ENCODE measurements at places on chromosomes 2 and 18. TPM values are rescaled to one million over a fixed set of nuclear protein-coding genes. Genes with fewer than 3 reads are reported as not detected.
A peak's percentile ranks its signal among the peaks of the same experiment; 100 is the strongest.

DNA sequence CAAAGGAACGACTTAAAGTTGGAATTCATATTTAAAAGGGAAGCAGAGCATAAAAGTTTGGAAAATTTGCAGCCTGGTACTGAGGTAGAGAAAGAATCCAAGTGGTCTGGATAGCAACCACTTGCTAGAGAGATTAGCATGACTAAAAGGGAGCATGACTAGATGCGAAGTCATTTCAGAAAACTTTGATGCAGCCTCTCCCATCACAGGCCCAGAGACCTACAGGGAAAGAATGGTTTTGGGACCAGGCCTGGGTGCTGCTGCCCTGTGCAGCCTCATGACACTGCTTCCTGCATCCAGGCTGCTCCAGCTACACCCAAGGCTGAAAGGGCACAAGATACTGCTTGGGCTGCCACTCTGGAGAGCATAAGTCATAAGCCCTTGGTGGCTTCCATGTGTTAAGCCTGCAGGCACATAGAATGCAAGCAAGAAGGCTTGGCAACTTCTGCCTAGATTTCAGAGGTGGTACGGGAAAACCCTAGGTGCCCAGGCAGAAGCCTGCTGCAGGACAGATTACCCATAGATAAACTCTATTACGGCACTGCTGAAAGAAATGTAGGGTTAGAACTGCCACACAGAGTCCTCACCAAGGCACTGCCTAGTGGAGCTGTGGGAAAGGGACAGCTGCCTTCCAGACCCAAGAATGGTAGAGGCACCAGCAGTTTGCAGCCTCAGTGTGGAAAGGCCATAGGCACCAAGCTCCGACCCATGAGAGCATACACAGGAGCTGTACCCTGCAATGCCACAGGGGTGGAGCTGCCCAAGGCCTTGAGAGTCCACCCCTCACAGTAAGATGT lies 12.6 kb upstream of the CHN1 start:
- DNase-seq = no peak

GRCh38 chr2:143907801-143908200 lies 612.1 kb downstream of the ZEB2 start:
- peak; percentile 36 for DNase-seq

- no peak for DNase-seq
Measured at GRCh38 chr2:70330476-70330875, 28.6 kb upstream of the FAM136A start.

DNA sequence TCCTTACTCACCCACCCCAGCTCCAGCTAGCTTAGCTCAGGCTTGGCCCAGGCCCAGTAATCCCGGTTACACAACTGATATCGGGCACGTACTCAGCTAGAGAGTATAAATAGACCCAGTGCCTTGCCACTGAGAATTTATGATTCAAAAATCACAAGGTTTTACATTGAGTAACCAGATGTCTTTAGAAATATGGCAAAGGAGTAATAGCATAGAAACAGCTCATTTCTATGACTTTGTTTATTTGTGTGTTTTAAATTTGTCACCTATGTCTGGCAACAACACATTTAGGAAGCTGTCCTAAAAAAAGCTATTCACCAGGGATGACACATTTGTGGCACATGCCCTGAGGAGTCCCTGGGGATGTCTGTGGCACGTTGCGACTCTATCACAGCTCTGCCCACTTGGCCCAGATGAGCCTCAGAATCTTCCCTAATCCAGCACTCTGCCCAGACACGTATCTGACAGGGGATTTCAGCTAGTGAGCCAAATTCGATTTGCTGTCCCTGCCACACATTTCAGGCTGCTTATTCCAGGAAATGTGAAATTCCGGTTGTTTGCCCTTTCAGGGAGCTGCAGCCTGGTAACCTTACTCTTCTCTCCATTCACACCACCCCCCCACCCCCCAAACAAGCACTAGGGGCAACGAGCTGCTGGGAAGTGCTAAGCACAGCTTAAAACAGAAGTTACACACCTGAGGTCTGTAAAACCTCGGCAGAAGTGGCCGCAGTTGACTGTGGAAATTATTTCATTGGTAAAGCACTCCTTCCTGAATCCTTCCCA lies 85.4 kb upstream of the ZCCHC2 start:
- DNase-seq = peak; percentile 66

DNA sequence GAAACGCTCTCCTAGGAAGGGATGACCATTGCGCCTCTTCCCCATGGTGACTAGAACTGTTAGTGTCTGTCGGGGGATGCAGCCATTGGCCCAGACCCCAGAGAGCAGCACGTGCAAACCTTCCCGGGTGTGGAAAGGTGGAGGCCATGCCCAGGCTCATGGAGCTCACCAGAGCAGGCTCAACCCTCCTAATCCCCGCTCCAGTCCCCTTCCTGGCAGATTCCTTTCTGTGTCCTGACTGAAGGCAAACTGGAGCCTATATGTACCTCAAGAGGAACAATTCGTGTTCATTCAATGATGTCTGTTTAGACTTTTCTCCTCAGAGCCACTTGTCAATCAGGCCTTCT lies 94.4 kb downstream of the RHOB start:
- no peak for DNase-seq

DNA sequence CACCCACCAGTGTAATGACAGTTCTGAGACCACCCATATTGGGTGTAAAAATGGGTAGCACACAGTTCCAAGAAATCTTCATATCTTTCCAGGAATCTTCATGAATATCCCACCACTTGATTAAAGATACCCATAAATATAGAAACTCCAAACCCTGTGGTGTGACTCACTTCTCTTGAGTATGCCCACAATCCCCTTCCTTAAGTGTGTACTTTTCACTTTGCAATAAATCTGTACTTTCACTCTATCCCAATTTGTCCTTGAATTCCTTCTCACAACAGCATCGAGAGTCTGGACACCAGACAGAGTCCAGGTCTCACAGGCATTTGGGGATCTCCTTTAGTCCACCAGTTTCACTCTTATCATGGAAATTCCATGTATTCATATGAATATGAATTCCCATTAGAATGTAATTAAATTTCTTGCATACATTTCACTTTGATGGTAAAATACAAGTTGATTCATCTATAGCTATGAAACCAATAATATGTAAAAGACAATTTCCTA lies 287.0 kb upstream of the SESTD1 start:
- DNase-seq = no peak

DNA sequence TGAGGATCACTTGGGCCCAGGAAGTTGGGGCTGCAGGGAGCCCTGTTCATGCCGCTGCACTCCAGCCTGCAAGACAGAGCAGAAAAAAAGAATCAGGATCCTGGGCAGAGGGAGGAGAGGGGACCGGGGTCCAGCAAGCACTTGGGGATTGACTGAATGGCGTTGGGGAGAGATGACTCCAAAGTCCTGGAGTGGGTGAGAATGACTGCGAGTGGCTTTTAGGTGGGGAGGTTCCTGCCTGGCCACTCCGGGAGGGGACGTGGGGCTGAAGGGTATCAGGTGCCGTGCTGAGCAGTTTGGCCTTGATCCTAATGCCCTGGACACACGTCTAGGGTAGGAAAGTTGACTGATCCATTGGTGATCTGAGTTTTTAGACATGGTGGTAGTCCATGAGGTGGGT lies 3.5 kb upstream of the NFATC1 start:
- DNase-seq = no peak

- peak; percentile 62 for DNase-seq
Measured at GRCh38 chr18:74949611-74950010, 259.3 kb downstream of the PTGR3 start.

DNA sequence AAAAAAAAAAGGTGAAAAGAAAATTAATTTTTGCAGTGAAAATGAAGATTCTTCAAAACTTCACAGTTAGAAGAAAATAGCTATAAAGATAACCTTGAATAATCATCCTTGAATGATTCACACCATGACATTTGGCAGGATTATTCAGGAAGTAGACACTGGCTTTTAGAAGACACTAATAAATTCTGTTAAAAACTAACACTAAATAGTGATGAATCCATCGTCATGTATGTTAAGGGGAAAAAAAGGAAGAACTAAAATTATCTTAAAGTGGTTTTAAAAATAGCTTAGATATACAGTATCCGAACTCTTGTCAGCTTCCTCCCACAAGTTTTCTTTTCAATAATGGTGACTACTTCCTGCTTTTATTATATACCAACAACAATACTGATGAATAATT lies 10.2 kb downstream of the USP37 start:
- DNase-seq = no peak

DNA sequence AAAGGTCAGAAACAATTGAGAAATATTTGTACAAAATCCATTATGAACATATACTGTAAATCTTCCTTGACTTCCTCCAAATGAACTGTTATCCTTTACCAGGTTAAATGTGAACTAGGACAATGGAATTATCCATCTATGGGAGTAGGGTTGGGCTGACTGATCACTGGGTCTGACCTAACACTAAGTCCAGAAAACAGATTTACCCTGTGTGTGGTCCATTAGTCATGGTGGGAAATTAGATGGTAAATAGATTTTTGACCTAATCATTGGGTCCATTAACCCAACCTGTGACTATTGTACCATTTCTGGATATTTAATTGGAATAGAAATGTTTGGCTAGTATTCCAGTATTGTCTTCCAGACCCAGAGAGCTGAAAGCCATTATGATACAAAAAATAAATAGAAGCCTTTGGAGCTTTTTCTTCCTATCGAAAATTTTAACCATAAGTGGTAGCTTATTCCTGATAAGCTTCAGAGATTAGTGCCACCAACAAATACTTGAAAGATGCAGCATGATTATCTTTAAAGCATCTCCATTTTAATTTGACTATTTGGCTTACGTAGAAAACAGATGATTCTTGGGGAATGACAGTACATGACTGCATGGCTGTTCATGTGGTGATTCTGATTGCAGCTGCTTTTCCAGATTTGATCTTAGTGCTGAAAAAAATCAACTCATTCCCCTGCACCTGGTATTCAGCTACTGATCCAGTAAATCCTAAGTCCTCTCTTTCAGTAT lies 703.2 kb upstream of the FSHR start:
- no peak for DNase-seq

DNA sequence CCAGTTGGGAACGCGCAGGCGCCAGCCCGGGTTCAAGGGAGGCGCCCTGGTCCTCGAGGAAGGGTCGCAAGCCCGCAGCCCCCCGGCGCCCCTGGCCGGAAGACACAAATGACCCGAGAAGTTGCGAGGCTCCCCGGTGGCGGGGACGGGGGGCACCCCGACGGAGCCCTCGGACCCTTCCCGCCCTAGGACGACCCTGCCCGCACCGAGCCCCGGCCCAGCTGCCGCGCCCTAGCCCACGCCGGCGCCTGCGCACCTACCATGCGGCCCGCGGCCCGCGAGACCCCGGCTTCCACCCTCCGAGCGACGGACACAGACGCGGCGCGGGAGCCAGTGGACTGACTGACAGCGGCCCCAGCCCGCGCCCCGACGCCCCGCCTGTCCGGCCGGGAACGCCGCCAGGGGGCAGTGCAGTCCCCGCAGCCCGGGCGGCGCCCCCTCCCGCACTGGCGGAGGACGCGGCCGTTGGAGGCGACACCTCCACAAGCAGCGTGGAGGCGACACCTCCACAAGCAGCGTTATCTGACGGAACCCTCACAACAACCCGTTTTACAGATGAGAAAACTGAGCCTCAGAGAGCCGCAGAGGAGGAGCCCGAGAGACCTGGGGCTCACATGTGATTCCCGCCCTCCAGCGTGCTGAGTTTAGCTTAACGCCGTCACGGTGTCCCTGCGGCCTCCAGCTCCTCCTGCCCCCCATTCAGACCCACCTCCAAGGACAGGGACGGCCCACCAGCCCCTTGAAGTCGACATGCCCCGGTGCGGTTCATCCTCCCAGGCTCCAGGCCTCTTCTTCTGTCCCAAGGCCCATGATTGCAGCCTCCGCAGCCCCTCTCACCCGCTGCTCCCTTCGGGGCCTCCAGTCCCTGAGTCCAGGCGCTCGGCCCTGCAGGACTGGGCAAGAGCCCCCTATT lies at the start of gene NMUR1:
TSS of gene NMUR1 (minus strand) at position 347 of the 913 bp plus-strand sequence. CDS start at position 263, 84 bp downstream.
- no peak for DNase-seq

The ANKRD30B gene
- 0.57 TPM for total RNA-seq

The SERPINB3 gene
- total RNA-seq = not detected

The MAP3K19 gene
- total RNA-seq = not detected

The SEMA4C gene
- 14.2 TPM for total RNA-seq

All from M059J (cell line).